ENCODE measurements at places on chromosomes 7 and 10. TPM values are rescaled to one million over a fixed set of nuclear protein-coding genes. Genes with fewer than 3 reads are reported as not detected.

- no peak for DNase-seq
These were observed 122.9 kb upstream of the BET1 start for GRCh38 chr7:94127026-94127425.

DNA sequence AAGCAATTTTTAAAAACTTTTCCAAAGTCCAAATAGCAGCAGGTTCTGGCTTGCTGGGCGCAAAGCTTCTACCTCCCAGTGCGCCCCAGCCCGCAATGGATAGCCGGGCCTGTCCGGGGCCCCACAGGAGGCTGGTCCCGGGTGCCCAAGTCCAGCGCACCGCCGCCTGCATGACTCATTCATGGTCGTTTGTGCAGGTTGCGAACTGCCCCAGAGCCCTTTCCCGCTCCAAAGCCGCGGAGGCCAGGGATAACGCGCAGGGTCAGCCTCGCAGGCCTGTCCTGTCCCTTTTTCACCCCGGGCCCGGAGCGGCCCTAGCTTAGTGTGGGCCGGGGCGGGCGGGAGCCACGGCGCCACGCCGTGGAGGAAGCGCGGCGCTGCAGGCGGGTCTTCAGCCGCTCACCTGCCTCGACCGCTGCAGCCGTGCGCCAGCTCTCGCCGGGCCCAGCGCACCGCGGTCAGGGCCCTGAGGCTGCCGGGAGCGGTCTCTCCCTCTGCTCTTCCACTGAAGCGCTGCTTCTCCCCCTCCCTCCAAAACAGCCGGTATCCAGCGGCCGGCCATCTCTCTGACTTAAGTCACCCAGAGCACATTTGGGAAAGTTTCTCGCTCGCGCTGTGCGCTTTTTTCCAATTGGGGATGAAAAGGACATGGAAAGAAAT is 1.7 kb upstream of the EGR2 start:
- peak; percentile 58 for DNase-seq

The SPDYE16 gene
- 3.6 TPM for total RNA-seq

DNA sequence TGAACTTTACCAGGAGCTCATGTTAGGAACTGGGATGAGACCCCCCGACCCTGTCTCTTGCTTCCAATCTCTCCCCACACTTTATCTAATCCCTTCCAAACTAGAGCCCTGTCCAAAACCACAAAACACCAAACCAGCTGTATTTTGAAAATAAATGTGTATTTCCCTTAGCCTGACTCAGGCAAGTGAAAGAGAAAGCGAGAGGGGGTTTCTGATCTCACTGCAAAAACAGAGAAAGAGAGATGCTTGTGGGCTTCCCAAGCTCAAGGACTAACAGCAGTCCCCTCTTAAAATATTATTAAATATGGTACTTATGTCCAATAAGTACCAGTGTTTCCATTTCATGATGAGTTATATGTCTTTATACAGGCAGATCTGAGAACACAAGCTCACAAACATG is 122.0 kb downstream of the AGMO start:
- no peak for DNase-seq

DNA sequence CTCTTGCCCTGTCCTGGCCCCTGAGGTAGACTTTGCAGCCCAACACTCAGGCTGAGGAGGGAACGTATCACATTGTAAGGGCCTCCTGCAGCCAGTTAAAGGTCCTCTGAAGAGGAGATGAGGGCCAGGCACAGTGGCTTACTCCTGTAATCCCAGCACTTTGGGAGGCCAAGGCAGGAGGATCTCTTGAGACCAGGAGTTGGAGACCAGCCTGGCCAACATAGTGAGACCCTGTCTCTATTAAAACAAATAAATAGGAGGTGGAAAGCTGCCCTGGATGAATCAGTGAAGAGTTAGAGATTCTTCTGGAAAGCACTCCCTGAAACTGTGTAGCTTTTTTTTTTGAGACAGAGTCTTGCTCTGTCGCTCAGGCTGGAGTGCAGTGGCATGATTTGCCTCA is 2.3 kb upstream of the C10orf62 start:
- no peak for DNase-seq

DNA sequence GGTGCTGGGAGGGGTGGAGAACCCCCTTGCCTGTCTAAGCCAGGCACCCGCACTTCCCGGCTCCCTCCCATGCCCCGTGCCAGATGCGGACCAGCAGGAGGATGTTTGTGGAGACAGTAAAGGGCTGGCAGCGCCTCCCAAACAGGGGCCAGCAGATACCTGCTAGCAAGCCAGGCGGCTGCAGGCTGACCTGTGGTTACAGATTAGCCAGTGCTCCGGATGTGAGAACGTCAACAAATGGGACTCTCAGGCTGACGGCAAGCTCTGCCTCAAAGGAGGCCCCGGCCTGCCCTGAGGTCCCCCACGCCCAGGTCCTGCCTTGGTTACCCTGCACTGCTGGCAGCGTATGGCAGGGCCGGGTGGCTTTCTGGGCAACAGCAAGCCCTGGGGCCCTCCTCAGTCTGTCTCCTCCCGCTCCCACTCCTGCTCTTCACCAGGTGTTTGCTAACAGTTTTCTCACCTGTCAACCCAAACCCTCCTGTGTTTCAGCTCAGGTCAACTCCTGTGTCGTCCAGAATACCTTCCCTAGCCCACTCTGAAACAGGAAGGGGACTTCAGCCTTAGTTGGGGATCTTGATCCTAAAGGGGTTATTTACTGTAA is 85.4 kb downstream of the NEURL1 start:
- DNase-seq = no peak

DNA sequence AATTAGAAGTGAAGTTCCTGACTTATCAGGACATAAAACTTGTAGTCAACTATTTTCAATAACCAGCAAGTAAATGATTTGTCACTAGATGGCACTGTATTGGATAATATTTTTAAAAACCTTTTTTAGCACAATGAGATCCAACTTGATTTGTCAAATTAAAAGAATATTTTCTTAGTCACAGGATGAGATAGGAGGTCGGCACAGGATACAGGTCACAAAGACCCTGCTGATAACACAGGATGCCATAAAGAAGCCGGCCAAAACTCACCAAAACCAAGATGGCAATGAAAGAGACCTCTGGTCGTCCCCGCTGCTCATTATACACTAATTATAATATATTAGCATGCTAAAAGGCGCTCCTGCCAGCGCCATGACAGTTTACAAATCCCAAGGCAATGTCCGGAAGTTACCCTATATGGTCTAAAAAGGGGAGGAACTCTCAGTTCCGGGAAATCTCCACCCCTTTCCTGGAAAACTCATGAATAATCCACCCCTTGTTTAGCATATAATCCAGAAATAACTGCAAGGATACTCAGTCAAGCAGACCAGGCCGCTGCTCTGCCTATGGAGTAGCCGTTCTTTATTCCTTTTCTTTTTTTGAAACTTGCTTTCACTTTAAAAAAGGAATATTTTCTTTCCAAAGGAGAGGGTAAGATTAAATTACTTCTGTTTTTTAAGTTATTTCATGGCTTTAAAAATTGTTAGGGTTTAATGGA is 255.7 kb upstream of the MKLN1 start:
- peak; percentile 61 for DNase-seq

DNA sequence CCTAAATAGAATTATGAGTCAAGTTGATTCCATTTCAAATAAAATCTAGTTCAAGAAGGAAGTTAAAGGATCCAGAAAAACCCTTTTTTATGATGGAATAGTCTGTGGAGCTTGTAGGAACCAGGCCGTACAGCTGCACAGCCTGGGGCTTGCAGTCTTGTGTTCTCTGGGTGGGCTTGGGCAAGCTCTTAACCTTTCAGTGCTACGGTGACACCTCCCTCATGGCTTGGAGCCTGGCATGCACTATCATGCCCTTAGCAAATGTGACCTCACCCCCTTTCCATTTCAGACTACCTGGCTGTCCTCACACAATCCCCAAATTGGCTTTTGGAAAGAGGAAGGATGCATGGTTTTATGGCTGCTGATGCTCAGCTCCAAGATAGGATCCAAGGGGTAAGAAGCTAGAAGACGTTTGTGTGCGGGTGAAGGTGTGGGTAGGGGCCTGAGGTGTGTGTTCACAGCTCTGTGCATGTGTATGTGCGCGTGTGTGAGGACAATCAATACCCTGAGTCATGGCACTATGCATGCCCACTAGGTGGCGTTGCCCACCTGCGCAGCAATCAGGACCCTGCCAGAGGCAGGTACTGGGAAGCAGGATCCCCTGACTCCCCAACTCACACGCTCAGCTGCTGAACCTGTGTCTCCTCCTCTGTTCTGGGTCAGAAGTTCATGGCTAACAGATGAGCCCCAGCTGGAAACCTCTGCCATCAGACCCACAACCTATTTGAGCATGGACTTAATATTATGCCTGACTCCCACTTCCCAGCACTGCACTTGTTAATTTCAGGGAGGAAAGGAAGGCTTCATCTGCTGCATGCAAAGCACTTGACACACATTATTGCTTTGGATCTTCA is 113.4 kb downstream of the PTPN20 start:
- DNase-seq = peak; percentile 41

The TMEM196 gene
- 14.9 TPM for total RNA-seq
